ENCODE measurements at places on chromosomes 1 and 21.

GRCh38 chr1:118210051-118210722 lies 25.2 kb upstream of the SPAG17 start:
- DNase-seq = no peak

DNA sequence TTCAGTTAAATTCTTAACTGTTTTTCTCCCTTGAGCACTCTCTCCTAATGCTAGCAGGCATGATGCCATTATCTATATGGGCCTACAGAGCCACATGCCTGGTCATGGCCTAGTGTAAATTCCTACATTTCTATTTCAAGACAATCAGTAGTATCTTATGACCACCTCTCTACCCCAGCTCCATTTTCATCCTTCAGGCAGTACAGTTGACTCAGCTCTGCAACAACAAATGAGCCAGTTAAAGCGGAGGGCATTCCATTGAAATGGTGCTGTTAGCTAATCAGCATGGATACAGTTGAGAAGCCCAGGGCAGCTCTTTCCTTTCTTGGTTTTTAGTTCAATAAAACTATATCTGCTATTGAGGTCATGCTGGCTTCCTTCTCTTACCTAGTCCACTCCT lies 150.0 kb downstream of the PPP1R12B start:
- DNase-seq = no peak

DNA sequence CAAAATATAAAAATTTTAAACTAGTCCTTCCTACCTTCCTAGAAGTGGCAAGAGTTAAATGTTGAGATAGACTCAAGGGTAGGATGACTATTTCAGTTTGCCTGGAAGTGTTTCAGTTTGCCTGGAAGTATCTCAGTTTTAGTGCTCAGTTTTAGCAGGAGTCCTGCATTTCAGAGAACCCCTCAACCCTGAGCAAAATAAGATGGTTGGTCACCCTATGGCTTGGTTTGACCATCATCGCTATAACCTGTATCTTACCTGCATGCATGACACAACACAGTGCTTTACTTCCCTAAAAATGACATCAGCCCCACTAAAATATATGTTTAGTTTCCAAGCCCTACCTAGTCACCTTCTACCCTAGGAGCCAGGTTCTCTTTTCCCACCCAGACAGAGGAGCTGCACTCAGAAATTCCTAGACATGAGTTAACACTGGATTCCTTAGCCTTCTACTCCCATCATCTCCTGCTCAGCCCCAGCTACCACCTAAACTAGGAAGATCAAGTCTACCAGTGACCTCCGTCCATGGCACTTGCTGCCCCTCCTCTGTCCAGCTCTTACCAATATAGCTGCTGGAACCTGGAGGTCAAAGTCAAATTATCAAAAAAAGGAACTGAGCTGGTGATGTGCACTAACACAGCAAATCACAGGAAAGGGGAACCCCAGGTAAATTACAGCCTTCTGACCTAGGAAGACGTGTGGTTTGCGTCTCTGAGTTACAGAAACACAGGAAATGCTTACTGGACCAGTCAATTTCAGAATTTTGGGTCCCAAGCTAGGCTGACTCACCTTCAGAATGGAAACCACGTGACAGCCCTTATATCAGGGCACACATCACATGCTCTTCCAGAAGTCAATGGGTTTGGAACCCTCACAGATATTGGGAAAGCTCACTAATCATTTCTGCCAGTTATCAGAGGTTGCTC lies 2.2 kb upstream of the G0S2 start:
- no peak for DNase-seq

DNA sequence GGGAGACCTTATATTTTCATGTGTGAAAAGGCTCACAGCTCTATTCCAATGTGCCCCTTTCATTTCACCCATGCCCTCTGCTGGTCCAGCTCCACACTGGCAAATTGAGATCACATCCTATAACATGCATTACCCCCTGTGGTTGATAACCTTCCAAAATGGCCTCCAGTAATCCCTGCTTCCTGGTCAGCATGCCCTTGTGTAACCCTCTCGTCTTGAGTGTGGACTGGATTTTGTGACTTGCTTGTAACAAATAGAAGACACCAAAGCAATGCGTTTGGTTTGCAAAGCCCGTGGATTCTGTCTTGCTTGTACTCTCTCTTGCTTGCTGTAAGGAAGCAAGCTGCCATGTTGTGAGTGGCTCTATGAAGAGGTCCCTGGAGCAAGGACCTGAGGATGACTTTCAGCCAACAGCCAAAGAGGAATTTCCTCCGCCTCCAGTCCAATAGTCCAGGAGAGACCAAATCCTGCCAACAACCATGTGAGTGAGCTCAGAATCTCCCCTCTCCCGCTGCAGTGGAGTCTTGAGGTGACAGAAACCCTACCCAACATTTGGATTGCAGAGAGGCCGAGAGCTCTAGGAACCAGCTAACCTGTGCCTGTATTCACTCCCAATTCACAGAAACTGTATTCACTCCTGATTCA lies 17.4 kb downstream of the KCNA10 start:
- no peak for DNase-seq

DNA sequence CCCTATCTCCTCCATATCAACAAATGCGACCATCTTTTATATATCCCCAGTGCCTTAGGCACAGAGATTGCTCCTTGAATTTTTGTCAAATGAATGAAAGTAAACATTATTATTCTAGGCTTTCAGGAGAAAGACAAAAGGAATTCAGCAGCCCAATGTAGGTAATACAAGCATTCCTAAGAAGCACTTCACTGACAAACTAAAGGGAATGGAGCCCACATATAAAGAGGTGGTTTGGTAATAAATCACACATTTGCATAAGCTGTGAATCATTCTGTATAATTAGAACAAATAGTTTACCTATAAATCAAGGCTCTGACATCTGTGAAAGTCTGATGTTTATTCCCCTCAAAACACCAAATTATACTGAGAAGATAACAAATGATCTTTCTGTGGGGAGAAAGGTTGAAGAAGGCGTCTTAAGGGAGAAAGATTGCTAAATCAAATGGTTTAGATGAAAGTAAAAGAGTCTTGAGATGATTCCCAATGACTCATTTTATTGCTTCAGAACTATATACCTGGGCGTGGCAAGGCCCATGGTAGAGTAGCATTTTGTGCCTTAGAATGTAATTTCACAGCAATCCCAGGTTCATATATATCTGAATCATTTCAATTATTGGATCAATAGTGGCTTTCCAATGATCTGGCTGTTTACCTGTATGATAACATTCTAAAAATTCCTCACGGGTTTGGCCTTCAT lies 558.1 kb downstream of the AGBL4 start:
- DNase-seq = no peak

GRCh38 chr21:41638201-41638790 lies 128.6 kb downstream of the RIPK4 start:
- no peak for DNase-seq

DNA sequence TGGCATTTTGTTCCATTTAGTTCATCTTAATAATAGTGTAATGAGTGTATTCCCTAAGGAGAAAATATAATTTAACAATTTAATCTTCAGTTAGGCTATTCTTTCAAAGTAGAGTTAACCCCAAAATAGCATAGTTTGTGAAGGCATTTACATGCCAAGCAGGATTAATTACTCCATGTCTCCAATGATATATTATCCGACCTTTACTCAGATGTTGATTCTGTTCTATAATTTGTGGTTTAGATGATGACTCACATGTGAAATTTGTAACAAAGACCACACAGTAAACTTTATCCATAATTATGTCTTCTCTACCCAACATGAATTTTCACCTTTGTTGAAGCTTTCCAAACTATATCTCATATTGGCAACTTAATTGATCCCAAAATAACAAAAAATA lies 2065.2 kb downstream of the MRPL39 start:
- no peak for DNase-seq

DNA sequence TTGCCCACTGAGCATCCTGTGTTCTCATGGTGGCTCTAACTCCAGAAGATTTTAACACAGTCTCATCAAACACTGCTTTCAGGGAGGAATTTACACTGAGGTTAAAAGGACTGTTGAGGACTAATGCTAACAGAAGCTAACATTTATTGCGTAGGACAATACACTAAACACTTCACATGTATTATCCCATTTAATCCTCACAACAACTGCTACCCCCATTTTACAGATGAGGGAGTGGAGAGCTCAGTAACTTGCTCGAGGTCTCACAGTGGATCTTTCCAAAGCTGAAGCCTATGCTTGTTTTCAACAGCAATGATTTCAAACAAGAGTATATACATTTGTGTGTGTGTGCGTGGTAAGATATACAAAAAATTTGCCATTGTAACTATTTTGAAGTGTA lies 13.9 kb downstream of the ATF3 start:
- no peak for DNase-seq

DNA sequence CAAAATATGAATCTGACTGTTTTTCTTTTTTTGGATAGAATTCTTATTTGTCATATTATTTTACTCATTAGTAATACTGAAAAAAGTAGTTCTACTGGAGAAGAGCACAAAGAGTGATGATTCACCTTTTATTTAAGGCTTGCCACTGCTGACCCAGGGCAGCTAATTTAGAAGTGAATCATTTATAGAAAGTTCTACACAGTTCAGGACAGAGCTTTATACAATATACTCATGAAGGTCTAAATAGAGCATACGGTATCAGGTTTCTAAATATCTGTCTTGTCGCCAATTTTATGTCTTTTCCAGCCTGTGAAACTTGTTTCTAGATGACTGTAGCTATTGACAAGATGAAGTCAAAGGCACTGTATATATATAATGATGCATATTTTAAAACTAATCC lies 25.0 kb downstream of the GIPC2 start:
- DNase-seq = no peak

GRCh38 chr1:98769162-98769561 lies 107.6 kb downstream of the SNX7 start:
- DNase-seq = no peak

- DNase-seq = no peak
These were observed 13.0 kb downstream of the GGPS1 start for GRCh38 chr1:235341334-235341733.

GRCh38 chr21:36847189-36847588 lies 119.3 kb downstream of the HLCS start:
- no peak for DNase-seq

DNA sequence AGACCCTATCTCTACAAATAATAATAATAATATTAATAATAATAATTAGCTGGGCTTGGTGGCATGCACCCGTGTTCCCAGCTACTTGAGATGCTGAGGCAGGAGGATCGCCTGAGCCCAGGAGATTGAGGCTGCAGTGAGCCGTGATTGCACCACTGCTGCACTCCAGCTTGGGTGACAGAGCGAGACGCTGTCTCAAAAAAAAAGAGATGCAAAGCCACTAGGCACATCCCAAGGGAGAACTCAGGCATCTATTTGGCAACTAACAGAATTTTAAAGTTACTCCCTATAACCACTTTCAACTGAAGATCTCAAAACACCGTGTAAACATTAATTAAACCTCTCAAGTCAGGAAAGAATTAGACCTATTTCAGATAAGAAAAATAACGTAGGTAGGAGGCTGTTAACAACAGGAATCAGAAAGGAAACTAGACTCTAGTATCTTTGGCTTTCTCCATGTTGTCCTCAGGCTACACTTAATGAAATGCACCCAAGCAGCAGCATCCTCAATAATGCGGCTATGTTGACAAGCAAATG lies 3.7 kb downstream of the RNF19B start:
- DNase-seq = no peak

DNA sequence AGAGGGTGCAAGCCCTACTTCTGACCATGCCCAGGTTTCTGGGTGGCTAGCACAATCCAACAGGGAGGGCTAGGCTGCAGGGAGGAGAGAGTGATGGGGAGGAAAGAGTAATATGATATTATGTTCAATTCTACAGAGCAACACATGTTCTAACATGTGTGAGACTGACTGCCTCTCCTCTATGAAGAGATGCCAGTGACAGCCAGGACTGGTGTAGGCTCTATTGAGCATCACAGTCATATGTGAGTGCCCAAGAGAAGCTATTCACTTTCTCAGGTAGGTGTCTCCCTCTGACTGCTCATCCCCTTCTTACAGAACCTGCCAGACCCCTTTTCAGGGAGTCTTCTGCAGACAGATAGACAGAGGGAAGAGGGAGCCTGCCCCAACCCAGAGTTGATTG lies 446.1 kb downstream of the SIPA1L2 start:
- DNase-seq = no peak

DNA sequence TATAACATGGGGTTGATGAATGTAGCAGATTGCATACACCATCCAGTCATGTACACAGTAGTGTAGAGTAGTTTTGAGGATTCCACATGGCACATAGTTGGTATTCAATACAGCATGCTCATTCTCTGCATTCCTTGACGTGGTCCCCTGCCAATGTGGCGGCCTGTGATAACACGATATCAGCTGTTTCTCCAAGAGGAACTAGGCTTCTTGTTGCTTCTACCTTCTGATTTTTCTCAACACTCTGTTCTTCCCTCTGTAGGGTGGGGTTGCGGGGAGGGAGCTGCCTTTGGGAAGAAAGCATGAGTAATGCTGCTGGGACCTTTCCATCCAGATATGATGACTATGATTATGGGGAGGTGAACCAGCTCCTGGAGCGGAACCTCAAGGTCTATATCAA lies 19.4 kb downstream of the SESN2 start:
- DNase-seq = no peak

- no peak for DNase-seq
These were observed 158.8 kb downstream of the TOMM20 start for GRCh38 chr1:234969581-234970400.

DNA sequence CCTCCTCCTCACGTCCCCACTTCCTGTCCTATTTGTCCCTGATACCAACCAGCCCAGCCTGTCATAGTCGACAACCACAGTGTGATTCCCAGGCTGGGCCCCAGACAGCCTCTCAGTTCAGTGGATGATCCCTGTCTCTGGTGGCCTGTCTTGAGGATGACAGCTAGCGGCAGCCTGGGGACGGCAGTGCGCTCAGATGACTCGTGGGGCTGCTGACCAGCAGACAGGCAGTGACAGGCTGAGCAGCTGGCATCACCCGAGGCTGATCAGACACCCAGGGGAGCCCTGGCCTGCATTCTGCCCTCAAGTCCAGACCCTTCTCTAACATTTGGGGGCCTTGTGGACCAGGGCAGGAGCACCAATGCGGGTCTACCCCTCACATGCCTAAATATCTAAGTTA lies 21.0 kb downstream of the NKAIN1 start:
- no peak for DNase-seq

DNA sequence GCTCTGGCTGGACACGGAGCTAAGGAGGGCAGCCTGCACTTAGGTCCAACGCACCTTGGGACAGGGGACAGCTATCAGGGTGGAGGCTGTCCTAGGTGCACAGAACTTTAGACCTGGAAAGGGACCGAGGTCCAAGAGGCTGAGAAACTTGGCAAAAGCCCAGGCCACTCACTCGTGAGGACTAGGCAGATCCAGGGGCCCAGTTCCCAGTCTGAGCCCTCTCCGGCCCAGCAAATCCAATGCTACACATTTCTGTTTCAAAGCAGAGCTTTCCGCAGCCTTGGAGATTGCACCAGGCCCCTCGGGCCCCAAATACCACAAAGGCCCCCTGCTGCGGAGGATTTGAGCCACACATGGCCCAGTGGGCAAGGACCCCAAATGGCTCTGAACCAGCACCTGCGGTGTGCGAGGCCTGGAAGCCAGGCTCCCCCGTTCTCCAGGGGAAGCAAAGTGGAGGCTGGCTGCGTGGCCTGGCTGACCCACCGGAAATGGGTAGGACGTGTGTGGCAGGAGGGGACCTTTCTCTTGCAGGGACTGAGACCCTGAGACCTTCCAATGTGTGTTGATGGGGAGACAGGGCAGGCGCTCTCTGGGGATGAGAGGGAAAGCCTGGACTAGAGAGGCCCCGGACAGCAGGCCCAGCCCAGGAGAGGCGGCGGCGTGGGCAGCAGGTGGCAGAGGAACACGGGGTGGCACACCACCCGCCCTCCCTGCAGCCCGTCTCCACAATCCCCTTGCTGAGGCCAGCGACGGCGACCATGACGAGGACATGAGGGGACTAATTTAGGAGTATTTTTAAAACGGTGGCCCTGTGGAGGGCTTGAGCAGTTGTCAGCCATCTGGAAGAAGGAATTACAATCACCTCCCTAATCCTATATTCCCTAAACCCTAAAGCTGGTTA lies 118.7 kb downstream of the CASZ1 start:
- DNase-seq = no peak

Data from NCI-H1436 treated with DMSO at 0.1 percent for 48 hours (cell line).